ENCODE measurements at places on chromosomes 11 and 22.

- peak; percentile 22 for DNase-seq
Measured at GRCh38 chr11:11937957-11938356, 70.5 kb downstream of the DKK3 start.

DNA sequence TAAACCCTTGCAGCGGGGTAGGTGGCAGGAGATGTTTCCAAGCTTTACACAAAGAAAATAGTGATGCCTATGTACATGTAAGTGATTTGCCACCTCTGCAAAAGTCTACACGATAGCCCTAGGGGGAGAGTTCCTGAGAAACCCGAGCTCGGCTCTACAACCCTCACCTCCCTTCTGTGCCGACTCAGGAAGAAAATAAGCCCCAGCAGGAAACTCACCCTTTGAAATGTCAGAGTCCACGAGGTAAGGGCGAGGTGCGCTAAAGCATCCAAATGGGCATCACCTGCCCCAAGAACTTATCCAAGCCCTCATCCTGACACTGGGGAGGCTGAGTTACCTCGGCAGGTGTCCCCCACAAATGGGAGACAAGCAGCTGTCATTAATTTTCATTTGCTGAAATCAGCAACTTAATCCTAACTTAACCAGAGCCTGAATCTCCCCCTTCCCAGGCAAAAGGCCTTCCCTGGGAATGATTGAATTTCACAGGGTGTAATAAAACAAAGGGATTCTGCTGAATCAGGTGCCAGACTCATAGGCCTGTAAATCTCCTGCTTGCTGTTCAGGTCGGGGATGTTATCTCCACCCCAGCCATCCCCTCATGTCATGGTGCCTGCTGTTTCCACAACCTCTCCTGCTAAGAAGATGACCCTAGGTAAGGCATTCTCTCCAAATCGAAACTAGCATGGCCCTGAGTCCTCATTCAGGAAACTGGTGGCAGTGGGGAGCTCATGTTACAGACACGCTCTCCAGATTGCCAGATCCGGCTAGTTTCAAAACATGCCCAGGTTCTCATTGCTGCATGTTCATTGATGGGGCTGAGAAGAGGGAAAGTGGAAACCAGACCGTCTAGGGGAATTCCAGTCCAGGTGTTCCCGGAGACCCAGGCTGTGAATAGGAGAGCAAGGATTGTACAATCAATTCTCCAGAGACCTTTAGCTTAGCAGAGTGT, 105.3 kb upstream of the KIRREL3 start:
- peak; percentile 4 for DNase-seq

DNA sequence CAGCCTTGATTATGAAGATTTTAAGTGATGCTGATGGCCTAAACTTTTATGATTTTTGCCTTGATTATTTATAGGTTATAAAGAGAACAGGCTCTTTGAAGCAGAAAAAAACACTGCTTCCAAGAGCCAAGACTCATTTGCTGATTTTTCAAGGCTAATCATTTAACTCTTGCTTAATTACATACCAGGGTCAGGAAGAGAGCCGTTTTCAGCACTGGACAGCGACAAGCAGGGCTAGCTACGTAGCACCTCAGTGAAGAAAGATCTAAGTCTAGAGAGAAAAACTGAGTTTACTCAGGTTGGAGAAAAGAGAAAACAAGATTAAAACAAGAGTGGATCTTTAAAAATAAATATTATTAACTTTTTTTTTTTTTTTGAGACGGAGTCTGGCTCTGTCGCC, 615.4 kb upstream of the B3GAT1 start:
- peak; percentile 61 for DNase-seq

DNA sequence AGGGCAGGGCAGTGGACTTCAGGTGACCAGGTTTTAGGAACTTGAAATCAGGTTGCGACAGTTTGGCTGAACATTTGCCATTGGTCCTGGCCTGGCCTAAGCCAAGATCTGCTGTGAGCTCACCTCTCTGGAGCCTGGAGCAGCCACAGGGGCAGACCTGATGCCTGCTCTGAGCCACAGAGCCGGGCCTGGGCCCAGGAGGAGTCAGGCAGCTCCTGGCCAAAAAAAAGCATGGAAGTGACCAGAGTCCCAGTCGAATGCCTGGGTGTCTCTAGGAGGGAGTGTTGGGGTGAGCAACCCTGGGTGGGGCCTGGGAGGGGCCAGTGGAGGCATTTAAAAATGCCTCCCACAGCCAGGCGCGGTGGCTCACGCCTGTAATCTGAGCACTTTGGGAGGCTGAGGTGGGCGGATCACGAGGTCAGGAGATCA, 6.0 kb upstream of the OMP start:
- no peak for DNase-seq

GRCh38 chr11:83073884-83074283, 2.2 kb upstream of the RAB30 start:
- DNase-seq = no peak

- no peak for DNase-seq
Measured at GRCh38 chr11:94000659-94001058, 20.5 kb upstream of the HEPHL1 start.

GRCh38 chr11:34311126-34311525, 46.7 kb downstream of the ABTB2 start:
- DNase-seq = no peak

- no peak for DNase-seq
Measured at GRCh38 chr11:57585301-57585700, 12.2 kb upstream of the SERPING1 start.

GRCh38 chr11:95341221-95341620, 110.2 kb upstream of the SESN3 start:
- no peak for DNase-seq

DNA sequence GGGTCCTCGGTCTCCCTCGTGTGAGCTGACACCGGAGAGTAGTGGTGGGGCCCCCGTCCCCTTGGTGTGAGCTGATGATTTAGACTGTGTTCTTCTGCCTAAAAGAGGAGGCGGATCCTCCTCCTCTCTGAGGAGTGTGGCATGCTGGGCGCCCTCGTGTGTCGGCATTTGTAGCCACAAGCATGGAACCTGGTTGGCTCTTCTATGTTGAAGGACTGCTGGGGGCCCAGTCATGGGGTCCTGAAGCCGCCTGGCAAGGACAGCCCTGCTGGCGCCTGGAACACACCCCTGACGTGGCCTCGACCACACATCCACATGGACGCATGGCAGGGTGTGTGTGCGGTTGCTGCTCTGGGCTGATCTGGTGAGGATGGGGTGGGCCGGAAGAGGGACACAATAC, 50.2 kb downstream of the AP2A2 start:
- peak; percentile 36 for DNase-seq

Measured in epithelial cell of esophagus (primary cell).